Cortex of kidney (tissue), 1 donor: ENCODE measurements at places on chromosomes 6 and 20.

GRCh38 chr20:49610691-49611538 is 43.0 kb upstream of the PTGIS start:
- DNase-seq, result no peak

- no peak for DNase-seq
Measured at GRCh38 chr6:44470746-44471145, 83.2 kb downstream of the CDC5L start.

DNA sequence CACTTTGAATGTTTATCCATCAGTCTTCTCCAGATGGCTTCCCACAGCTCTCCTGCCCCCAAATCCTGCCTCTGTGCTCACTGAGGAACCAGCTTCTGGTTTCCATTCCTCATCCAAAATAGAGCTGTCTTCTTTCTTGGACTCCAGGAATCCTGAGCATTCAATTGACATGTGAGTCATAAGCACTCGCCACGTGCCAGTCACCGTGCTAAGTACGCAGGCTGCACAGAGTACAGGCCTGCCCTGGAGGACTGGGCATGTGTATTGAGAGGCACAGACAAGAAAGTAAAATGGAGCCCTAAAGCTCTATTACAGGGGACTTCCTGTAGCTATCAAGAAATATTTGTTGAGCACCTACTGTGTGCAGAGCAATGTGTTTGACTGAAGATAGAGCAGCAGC is 39.7 kb upstream of the LRFN2 start:
- no peak for DNase-seq

- no peak for DNase-seq
Measured at GRCh38 chr6:3631186-3631585, 120.3 kb downstream of the PXDC1 start.

- DNase-seq, result no peak
Measured at GRCh38 chr20:35303735-35304491, 11.7 kb upstream of the FAM83C start.

- DNase-seq, result no peak
Measured at GRCh38 chr6:2114100-2114499, 131.3 kb downstream of the GMDS start.

DNA sequence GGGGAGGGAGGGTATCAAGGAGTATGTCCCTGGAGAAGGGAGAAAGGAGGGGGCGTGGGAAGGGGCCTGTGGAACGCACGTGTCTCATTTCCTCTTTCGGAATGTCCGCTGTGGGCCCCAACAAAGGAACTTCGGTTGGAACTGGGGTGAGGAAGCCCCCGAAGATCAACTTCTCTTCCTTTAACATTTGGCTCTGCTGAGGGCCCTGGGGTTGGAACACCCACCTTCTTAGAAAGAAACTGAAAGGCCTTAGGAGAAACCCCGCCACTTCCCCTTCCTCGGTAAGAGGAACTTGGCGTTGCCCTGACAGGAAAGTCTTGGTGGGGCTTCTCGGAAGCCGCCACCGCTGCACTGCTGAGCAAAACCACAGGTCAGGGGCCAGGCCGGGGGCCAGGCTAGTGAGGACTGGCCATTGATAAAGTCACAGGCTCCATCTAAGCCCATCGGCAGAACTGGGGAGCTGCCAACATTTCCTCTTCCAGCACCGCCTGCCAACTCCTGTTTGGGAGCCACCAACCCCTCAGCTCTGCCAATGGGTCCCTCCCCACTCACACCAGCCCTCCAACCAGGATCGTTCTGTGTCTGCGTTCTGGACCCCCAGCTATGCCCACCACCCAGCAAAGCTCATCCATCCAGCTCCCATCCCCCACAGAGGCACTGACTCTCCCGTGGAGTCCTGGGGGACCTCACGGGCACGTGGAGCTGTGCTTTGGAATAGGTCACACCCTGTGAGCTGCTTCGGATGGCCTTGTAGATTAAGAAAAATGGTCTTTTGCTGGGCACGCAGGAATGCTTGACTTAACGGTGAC is 44.8 kb downstream of the FGD2 start:
- DNase-seq, result no peak

DNA sequence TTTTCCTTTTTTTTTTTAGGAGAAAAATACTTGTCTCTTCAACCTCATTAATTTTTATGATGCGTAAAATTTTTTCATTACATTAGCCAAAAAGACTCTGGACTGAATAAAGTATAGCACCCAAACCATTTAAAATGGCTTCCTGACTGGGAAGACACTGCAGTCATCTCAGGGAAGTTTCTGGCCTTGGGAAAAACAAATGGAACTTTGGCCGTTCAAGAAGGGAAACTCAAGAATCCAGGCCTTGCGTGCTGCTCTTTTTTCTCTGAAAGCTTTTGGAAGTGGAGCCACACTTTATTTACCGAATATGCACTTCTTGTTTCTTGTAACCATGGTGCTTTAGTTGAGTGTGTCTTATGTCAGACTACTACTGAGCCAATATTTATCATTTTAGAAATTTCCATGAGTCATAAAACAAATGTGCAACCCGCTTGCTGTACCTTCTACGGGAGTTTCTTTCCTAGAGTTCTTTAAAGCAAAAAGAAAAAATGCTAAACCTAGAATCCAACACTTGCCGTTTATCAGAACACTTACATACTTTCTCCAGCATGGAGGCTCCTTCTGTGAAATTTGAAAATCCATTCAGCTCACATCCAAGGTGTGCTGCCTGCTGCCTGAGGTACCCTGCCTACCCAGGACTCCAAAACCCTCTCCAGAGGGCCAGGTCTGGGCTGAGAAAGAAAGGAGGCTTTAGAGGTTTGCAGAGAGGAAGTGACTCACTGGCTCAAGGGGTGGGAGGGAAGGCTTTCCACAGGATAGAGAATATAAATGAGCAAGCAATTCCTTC is 11.5 kb upstream of the DSTN start:
- DNase-seq, result no peak

- DNase-seq, result no peak
Measured at GRCh38 chr6:32614366-32615081, 22.7 kb upstream of the HLA-DQA1 start.

- no peak for DNase-seq
Measured at GRCh38 chr6:1913577-1913976, 303.9 kb downstream of the FOXC1 start.

GRCh38 chr20:21670981-21671380 is 34.5 kb upstream of the PAX1 start:
- DNase-seq, result no peak

DNA sequence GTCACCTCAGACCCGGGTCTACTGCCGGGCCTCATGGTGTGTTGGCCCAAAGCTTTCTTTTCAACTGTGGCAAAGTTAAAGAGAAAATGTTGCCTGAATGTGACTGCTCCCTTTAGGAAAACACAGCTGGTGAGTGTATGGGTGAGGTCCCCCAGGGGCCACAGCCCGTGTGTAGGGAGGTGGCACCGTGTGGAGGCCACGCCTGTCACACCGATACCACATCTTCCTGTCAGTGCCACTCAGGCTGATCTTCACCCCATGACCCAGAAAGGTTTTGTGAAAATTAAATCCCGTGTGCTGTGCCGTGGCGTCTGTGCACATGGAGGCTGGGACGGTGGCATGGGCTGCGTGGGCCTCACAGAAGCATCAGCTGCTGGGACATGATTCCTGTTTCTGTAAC is 10.7 kb upstream of the ADRM1 start:
- DNase-seq, result no peak

- no peak for DNase-seq
Measured at GRCh38 chr6:103081876-103082630, 1688.5 kb downstream of the GRIK2 start.

DNA sequence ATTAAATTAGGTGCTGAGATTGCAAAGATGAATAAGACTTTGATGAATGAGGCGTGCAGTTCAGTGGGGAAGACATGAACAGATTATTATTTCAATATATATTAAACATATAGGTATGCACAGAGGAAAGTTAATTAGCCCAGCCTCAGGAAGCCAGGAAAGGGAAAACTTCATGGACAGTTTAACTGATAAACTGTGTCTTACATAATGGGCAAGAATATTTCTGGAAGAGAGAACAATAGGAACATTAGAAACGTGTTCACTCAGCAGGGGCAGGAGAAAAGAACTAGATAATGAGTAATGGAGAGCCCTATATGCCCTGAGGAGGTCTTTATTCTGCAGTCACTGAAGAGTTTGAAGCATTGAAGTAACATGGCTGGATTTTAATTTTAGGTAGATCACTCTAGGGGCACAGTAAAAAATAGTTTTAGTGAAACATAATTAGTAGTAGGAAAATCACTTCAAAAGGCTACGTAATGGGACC is 23.6 kb downstream of the CEP57L1 start:
- no peak for DNase-seq

DNA sequence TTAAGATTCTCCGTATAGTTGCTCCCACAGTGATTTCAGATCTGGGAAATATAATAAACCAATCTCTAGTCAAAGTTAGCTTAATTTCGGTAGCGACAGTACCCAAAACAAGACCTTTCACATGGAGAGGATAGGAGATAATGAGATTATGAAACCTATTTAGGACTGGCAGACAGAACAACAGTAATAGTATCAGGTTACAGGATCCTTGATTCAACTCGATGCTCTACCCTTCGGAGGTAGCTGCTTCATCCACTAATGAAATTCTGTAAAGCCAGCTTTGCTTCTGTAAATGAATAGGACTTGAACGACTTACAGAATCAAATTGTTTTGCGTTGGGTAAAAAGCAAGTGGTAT is 534 bp upstream of the AKIRIN2 start:
- no peak for DNase-seq

DNA sequence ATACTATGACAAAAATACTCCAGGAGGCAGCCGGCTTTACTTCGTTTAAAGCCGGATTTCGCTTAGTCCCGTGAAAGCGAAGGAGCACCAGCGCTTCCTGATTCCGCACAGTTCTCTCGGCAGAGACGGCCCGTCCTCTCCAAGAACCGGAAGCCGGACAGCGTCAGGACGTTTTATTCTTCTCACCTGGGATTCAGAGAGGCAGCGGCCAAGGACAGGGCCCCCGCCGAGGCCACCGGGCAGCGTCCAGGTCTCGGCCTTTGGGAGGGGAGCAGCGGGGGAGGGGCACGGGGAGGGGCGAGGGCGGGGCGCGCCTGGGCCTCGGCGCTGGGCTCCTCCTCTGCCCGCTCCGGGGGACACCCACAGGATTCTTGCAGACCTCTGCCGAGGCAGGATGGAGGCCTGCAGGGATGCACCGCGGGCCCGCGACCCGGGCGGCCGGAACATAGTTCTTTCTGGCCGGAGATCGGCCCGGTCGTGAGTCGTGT is 2.8 kb upstream of the DIDO1 start:
- DNase-seq, result no peak

DNA sequence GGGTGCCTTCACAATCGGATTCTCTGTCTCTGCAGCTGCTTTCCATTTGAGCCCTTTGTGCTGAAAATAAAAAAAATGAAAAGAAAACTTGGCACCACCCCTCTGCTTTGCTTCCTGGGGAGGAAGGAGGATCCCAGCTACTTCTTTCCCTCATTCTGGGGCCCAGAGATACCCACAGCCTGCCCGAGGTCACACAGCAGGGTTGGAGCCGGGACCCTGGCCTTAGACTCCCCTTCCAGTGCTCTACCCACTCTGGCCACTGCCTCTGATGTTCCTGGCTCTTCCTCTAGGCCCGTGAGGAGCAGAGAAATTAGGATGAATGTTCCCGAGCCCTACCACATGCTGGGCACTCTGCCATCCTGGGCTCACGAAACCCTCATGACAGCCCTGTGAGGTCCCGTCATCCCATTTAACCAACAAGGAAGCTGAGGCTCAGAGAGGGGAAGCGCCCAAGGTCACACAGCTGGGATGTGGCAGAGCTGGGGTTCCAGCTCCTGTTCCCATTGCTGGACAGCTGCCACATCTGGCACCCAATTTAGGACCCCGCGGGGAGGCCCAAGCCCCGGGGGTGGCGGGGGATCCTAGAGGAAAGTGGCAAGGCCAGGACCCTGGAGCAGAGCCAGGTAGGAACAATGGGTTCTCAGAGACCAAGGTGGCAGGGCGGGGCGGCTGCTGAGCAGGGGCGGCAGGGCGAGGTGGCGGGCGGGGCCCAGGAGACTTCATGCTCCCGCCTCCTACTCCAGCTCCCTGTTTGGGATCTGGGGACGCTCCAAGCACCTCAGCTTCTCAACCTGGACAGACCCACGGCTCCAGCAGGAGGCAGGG is 76.6 kb downstream of the CEBPB start:
- DNase-seq, result no peak

GRCh38 chr20:62492711-62493110 is 16.9 kb upstream of the GATA5 start:
- no peak for DNase-seq
